ENCODE measurements at places on chromosomes 12 and 14. TPM values are rescaled to one million over a fixed set of nuclear protein-coding genes. Genes with fewer than 3 reads are reported as not detected.

The HOXC12 gene
- not detected for total RNA-seq

The GLT1D1 gene
- not detected for total RNA-seq

The A2M gene
- 414 TPM for total RNA-seq

The HRK gene
- not detected for total RNA-seq

The KLRF1 gene
- 0.40 TPM for total RNA-seq

The CLEC1B gene
- total RNA-seq: 0.28 TPM

The RASSF8 gene
- 52.8 TPM for total RNA-seq

The P3H3 gene
- 22.1 TPM for total RNA-seq

The CD27 gene
- total RNA-seq: 0.69 TPM

The PTGER2 gene
- 0.55 TPM for total RNA-seq

The OSBPL8 gene
- 56.0 TPM for total RNA-seq

The KRT73 gene
- total RNA-seq: not detected

The PYGL gene
- 25.4 TPM for total RNA-seq

The GPR65 gene
- total RNA-seq: 2.1 TPM

The CLEC14A gene
- total RNA-seq: 17.3 TPM

The FAM90A1 gene
- 0.36 TPM for total RNA-seq
